ENCODE measurements at places on chromosomes 12 and 14.

- DNase-seq: no peak
These were observed 76.9 kb upstream of the REP15 start for GRCh38 chr12:27619308-27619707.

DNA sequence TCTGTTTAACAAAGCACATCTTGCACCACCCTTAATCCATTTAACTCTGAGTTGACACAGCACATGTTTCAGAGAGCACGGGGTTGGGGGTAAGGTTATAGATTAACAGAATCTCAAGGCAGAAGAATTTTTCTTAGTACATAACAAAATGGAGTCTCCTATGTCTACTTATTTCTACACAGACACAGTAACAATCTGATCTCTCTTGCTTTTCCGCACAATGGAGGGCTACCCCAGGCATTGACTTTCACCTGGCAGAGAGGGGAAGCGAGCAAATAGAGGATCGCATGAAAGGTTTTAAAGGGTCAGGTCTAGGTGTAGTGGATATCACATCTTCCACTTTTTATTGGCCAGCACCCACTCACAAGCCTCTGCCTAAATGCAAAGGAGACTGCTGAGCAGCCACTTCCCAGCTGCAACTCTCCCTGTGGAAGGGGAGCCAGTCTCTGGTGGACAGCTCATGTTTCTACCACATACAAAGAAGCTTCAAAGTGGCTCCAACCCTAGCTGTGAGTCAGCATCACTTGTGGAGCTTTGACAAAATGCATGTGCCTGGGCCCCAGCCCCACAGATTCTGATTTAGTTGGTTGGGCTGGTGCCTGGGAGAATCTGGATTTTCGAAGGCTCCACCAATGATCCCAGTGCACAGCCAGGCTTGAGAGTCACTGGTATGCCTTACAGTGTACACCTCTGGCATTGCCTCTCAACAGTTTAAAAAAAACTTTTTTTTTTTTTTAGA is 7.2 kb upstream of the FNTB start:
- DNase-seq: no peak

- no peak for DNase-seq
These were observed 97.7 kb upstream of the IFNG-AS1 start for GRCh38 chr12:67891596-67891995.

DNA sequence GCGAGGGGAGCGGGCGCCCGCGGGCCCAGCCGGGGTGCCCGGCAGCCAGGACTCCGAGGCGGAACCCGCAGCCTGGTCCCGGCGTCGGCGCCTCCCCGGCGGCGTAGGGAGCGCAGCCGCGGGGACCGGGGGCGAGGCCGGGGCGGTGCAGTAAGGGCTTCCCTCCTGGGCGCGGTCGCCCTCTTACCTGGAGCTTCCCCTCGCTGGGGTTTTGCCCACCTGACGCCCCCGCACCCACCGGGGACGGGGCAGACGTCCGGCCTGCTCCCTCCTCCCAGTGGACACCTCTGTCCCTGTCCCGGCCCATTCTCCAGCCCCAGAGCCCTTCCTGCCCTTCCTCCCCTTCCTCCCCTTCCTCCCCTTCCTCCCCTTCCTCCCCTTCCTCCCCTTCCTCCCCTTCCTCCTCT is 413 bp upstream of the TUBA1C start:
- no peak for DNase-seq

DNA sequence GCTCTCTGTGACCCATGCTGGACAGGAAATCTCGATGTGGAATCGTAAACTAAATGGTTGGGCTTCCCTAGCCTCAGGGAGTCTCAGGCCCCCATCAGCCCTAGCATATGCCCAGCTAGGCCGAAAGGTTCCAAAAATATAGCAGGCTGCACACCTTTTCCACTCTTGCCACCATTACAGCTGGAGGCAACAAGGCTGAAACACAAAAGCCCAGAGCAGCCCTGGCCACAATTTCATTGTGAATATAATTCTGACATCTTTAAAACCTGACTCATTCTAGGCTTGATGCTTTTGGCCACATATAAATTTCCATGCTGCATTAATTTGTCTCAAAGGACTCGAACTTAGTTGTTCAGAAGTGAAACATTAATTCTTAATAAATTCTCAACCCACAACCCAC is 382.2 kb downstream of the GRIN2B start:
- no peak for DNase-seq

DNA sequence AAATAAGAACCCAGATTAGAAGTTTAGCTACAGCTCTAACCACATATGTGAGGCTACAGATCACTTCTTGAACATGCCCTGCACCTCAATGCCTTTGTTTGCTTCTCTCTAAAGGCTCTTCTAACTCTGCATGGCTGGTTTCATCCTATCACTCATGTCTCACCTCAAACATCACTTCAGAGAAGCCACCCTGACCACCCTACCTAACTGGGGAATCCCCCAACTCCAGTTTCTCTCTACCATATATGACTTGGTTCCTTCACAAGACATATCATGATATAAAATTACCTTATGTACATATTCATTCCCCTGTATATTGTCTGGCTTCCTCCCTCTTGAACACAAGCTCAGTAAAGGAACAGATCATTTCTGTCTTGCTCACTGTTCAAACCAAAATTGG is 250.2 kb upstream of the GRIP1 start:
- DNase-seq: no peak

GRCh38 chr14:23610090-23610814 is 25.9 kb upstream of the DHRS2 start:
- peak; percentile 62 for DNase-seq

GRCh38 chr12:79347866-79348265 is 342.9 kb downstream of the PAWR start:
- DNase-seq: no peak

DNA sequence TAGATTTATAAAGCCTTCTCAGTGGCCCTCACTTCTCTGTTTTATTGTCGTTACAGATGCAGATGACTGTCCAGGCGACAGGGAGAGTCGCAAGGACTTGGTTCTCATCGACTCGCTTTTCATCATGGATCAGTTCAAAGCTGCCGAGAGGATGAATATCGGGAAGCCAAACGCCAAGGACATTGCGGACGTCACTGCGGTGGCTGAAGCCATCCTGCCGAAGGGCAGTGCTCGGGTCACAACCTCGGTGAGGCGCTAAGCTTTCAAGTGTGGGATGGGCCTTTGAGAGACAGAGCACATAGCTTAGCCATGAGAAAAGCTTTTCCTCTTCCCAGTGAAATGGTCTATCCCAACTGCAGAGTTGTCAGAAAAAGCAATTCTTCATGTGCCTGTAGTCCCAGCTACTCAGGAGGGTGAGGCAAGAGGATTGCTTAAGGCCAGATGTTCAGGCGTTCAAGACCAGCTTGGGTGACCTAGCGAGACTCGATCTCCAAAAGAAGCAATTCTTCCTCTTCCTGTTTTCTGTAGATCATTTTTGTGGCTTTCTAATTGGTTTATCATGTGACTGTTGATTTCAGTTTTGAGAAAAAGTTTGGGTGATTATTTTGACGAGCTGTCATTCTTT is 56.4 kb downstream of the EP400 start:
- no peak for DNase-seq

DNA sequence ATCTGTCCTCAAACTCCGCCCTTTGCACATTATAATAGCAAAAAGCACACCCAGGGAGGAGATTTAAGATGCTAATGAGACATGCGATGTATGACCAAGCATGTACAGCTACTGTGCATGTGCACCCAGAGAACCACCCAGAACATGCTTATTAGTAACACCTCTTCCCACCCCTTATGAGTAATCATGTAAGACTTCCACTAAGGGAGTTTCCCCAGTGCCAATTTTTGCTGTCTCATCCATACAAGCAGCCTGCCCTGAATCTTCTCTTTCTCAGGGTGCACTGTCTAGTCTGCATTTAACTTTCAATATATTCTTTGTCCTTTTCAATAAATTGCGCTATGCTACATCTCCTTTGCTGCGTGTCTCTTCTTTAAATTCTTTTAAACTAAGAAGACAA is 830.0 kb upstream of the NOVA1 start:
- DNase-seq: no peak

DNA sequence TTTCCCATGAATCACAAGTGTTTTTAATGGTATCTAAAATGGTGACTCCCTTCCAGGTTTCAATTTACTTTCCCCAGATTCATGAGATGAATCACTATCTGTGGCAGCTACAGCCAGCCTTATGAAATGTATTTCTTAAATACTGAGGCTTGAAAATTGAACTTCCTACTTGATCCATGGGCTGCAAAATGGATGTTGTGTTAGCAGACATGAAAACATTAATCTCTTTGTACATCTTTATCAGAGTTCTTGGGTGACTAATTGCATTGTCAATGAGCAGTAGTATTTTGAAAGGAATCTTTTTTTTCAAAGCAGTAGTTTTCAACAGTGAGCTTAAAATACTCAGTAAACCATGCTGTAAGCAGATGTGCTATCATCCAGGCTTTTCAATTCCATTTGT is 250.8 kb downstream of the SLC6A15 start:
- no peak for DNase-seq

DNA sequence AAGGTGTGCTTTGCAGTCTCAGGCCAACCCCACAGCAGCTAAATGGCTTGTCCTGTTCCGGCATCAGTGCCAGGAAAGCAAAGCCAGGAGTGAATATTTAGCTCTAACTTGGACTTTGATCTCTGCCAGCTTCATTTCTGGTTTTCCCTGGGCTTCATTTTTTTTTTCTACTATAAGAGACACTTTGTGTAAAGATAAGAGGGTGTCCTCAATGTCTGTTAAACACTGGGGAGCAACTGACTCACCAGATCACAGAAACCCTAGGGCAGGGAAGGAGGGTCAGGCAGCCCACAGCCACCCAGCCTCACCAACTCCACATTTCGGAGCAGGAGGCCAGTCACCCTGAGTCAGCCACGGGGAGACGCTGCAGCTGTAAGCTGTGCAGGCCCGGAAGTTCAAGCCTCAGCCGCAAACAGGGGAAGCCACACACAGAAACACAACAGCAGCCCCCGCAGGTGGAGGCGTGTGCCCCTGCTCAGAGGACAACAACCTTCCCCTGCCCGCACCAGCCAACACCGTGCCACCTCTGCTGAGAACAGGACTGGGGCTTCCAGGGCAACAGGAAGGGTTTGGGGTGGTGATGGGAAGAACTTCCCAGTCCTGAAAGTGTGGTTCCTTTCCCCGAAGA is 6.3 kb downstream of the TNFRSF1A start:
- DNase-seq: peak; percentile 91
